ENCODE measurements at places on chromosomes 6 and 20.

DNA sequence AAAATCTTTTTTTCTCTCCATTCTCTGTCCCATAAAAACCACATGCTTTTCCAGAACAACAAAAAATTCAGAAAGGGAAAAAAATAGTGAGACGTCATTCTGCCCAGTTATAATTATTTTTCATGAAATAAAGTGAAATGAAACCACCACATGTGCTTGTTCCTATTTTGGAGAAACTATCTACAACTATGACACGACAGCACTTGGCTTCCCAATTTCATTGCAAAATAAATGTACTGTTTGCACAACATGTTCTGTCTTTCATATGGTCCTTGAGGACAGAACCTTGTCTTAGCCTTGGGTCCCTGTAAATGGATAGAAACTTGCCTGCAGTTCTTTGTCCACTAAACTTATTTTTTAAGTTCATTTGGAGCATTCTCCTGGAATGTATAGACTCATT is 5.6 kb upstream of the MAN1A1 start:
- no peak for DNase-seq

DNA sequence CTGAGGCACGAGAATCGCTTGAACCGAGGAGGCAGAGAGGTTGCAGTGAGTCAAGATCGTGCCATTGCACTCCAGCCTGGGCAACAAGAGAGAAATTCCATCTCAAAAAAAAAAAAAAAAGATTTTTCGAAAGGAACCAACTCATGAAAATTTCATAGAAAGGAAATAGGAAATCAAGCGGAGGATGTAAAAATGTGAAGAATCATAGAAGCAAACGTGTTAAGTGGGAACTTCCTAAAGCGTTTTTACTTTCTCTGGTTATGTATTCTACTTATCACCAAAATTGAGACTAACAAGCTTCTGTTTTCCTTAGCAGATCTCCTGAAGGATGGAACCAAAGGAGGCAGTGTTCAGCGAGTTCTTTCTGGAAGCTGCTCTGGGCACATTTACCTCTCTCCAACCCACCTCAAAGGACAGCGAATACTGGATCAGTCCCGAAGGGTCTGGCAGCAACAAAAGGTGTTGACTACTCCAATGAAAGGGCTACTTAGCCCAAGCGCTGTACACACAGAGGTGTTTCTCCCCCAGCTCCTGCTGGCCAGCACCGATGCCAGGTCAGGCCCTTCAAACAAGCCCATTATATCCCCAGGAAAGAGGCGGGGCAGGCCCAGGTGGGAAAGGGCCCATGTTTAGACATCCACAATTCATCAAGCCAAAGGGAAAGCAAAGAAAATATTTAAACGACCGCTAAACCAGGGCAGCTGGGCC is 327.5 kb upstream of the JARID2 start:
- no peak for DNase-seq

DNA sequence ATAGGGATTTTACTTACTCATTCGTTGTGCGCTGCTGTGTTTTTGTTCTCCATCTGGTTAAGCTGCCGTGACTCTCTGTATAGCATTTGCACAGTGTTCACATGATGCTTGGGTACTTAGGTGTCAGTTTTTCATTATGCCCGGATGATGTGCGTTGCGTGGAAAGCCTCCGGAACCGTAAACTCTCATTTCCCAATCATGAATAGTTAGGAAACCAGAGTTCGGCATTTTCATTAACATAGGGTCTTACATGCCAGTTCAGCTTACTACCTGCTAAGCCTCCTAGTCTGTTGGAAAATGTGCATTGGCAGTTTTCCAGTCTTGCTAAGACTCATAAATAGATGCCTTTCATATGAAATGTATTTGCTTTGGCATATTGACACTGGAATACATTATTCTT is 483.4 kb upstream of the FLRT3 start:
- no peak for DNase-seq

DNA sequence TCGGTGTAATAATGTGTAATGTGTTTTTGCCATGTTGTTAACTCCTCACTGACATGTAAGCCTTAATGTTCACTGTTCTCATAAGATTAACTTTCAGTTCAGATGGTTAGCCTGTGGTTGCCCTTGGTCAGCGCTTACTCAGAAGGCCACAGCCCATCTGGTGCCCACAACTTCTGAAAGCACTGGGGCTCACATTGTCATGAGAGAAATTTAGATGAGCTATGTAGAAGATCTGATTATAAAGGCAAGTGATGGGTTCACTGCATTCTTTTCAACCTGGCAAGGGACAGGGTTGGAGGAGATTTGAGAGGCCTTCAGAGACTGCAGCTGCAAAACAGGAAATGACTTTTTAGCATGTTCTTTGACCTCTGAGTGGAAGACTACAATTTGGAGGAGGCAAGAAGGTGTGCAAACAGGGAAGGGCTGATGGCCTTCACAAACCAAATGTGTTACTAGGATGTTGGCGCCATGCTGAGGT is 242.3 kb upstream of the SUPT3H start:
- no peak for DNase-seq

- no peak for DNase-seq
These were observed 6.4 kb upstream of the PDYN start for GRCh38 chr20:2000285-2000684.

- no peak for DNase-seq
These were observed 20.8 kb upstream of the SNRPB2 start for GRCh38 chr20:16709017-16709416.

All from omental fat pad (tissue), 4 donors.